Neural progenitor cell (in vitro differentiated cells): ENCODE measurements at places on chromosomes 3 and 15.

DNA sequence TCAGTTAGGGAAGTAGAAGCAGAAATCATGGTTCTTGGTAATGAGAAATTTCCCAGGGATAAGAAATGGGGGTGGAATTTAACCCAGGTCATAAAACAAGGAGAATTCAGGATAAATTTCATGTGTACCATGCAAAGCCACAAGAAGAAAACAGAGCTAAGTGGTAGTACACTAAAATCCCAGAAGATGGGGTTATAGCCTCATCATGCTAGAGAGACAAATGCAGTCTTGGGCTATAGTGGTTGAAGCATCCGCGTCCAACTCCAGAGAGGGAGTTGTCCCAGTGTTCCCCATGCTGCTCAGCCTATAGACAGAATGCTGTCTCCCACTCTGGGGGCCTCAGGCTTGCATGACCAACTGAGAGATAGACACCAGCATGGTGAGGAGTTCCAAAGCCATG lies 36.2 kb upstream of the CLRN1 start:
- peak; percentile 53 for DNase-seq

DNA sequence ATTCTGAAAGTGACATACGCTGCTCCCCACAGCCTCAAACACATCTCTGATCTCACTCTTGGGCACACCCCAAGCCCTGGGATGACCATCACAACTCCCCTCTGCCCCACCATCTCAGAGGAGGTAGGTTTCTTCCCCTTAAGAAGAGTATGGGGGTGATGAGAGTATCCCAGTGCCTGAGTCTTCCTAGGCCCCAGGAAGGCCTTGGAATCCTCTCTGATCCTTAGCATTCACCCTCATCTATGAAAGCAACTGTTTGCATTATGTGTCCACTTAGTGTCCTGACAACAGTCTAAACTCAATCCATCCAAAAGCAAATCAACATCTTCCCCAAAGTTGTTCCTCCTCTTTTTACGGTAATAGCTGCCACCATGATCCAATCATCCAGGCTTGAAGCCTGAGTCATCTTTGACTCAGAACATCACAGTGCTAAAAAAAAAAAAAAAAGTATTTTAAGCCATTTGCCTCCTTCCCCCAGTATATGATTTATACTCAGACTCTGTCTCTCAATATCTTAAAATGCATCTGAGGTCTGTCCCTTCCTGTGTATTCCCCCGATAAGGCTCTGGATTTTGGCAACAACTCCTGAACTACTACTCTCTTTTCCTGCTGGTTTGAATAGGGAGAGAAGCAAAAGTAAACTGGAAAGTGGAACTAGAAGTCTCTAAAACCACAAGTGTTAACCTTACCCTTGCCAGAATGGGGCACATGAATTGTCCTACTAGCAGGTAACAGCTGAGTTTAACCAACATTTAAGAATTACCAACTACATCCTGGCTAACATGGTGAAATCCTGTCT lies 22.5 kb downstream of the POPDC2 start:
- DNase-seq = no peak

DNA sequence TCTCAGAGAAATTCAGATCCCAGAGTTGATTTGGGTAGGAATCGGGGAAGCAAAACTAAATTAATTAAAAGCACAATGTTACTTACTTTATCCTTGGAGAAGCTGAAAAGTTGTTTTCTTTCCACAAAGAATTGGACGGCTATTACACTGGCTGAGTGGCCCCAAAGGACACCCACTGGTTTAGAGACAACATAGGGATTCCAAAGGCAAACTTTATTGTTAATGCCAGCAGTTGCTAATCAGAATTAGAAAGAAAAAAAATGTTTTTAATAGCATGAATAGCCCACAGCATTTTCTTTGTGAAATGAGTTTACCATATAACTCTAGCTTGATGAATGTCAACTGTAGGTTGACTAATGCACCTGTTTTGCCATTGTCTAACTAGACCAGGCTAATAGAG lies 51.7 kb downstream of the WDR49 start:
- DNase-seq = peak; percentile 16

DNA sequence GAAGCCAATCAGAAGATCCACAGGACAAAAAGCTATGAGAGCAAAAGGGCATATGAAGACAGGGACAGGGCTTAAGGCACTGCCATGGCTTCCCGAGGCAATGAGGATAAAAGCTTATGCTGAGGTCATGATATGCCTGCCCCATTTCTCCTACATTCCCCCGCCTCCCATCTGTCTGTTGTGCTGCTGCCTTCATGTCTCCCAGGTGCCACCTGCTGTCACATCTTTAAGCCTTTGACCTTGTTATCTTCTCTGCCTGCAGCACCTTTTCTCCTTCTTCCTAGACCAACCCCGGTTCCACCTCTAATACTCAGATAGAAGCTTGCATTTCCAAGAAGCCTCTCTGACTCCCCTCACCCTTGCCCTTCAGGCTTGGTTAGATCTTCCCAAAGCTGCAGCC lies 213.8 kb downstream of the ARRDC4 start:
- no peak for DNase-seq

- DNase-seq = no peak
These were observed 6.9 kb downstream of the NUDT16 start for GRCh38 chr3:131388490-131388799.

DNA sequence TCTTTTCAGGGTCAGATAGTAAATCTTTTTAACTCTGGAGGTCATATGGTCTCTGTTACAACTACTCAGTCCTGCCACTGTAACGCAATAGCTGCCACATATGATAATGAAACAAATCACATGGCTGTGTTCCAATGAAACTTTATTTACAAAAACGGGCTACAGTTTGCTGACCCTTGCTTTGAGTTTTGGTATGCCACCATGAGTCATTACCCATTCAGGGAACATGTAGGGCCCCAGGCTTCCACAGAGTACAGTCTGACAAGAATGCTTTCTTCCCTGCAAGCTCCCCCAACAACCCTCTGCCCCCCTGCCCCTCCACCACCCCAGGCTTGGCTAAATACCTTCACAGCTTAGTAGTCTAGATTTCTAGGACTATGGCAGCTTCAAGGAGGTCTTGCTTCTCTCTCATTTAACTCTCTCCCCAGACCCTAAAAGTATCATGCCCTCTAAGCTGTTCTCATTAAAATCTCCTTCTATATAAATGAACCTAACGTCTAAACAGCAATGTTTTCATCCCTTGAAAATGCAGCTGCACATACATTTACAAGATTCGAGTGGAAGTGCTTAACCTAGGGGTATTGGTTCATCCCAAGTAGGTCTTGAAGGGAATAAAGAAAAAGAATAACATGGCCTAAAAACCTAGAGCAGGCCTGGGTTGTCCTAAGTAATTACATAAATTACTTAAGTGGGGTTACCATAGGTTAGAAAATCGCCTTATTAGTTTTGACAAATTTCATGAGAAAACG lies 117.8 kb upstream of the PRICKLE2 start:
- peak; percentile 40 for DNase-seq

- no peak for DNase-seq
These were observed 27.6 kb upstream of the UTS2B start for GRCh38 chr3:191357909-191358308.

DNA sequence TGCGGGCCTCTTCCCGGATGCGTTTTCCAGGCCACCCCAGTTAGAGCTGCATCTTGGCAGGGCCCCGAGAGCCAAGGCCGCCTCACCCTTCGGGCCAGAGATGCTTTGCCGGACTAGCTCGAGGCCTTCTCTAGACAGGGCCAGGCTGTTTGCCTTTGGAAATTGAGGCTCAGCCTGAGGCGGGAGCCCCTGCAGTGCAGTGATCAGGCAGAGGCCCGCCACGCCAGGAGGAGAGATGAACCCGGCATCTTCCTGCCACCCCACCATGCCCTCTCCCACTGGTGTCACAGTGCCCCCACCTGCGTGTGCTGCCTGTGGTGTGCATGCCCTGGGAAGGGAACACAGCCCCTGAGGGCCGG lies 8.9 kb upstream of the ROPN1B start:
- DNase-seq = no peak

GRCh38 chr15:59349680-59350420 lies 22.8 kb downstream of the MYO1E start:
- DNase-seq = no peak

DNA sequence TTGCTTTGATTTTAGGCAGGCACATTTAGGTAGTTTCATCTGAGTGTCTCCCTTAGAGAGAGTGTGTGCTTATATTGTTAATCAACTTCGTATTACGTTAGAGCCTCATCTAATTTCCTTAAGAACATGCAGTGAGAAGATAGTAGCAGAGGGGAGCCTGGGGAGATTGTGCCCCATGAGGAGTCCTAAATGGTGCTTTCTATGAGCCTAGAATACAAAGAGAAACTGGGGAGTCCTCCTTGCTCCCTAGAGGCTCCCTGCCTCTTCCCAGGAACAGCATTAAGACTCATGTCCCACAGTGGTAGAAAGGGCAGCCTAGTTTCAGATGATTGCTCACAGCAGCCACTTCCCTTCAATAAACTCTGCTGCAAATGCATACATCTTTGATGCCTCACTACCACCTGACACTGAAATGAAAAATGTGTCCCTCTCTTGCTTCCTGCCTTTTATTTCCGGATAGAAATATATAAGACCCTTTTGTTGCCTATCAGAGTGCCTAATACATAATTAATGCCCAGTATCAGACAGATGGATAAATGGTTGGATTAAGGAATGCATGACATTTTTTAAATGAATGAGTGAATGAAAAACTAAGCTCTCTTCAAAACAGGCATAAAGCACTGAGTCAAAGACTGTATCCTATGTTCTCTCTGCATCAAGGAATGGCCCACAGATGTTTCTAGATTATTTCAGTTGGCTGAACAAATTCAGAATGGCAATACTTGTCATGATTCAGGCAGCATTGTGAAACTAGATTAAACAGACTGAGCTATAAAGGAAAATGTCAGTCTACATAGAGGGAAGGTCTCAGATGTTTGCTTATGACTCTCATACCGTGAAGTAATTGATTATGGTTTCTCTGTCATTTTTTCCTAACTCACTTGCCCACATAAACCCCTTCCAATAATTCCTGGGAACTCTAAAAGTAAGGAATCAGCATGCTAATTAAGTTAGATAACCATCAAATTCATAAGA lies 362.1 kb downstream of the LRRC3B start:
- no peak for DNase-seq

GRCh38 chr3:112056451-112056929 lies 22.0 kb downstream of the TMPRSS7 start:
- no peak for DNase-seq

DNA sequence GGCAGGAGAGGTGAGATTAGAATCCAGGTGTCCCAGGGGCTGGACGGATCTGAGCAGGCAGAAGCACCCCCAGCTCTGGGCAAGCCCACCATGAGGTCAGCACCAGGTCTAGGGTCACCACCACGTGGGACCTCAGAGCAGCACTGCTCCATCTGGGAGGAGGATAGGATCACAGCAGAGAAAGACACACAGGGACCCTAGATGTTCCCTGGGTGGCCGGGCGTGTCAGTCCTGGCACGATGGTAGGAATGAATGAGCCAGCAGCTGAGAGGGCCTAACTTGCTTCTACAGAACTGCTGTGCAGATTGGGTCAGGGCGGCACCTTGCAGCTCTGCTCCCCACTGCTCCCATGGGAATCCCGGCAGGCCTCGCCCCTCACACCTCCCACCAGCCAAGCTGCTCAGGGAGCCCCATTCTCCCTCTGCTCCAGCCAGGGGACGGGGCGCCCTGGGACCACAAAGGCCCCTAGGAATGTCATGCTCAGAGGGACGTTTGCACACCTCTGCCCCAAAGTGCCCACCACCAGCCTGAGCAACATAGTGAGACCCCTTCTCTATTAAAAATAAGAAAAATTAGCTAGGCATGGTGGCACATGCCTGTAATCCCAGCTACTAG lies 66.3 kb downstream of the ZNF445 start:
- no peak for DNase-seq

DNA sequence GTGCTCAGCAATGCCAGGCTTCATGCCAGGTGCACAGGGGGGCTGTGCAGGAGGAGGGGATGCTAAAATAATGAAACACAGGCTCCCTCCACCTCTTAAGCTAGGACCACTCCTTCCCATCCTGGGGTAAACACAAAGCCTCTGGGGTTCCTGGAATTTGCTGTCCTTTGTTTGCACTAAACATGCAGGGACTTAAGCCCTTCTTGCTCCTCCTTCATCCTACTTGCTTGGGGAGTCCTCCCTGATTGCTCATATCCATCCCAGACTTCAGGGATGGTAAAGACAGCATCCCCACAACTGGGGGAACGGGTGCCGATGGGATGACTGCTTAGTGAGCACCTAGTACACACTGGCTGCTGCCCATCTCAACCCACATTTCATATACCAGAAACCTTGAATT lies 5.1 kb downstream of the LINGO1 start:
- peak; percentile 83 for DNase-seq

GRCh38 chr3:182027366-182027765 lies 315.6 kb downstream of the SOX2 start:
- DNase-seq = no peak

DNA sequence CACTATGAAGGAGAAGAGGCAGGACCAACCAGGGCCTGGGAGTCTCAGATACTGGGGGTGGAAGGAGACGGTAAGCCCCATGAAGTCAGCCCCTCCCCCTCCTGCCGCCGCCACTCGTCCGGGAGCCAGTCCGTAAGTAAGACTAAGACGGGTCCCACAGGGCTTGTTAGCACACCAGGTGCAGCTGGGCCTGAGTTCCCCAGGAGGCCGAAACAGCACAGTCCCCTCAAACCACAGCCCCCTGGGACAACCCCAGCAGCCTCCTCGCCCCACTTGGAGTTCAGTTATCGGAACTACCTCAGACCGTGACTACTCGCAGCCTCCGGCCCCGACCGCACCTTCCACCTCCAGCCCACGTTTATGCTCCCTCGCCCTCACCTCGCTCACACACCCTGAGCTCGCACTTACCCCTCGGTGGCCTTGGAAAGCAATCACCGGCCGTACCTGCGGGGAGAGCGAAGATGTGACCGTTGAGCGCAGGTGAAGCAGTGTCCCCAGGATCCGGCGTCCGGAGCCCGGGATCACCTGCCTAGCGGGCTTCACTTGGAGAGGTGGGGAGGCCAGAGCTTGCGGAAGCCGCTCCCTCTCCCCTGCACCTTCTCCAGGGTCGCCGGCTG lies 557 bp downstream of the ELL3 start:
- DNase-seq = peak; percentile 65

DNA sequence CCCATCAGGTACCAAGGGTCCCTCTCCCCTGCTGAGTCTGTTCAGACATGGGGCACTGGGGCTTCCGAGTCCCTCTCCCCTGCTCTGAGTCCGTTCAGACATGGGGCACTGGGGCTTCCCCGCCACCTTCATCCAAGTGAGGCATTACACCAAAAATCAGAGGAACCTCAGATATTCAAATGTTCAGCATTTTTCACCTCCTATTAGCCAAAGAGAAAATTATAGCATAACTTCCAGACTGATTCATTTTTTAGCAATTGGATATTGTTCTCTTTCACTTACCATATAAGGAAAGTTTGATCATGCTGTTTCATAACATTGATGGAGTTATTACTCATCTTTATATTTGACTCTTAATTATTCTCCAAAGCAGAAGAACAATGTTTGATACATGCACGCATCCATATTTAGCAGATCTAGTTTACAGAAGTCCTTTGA lies 213.9 kb downstream of the MTHFS start:
- no peak for DNase-seq

- peak; percentile 94 for DNase-seq
These were observed 20.7 kb upstream of the FEM1B start for GRCh38 chr15:68256675-68257450.

DNA sequence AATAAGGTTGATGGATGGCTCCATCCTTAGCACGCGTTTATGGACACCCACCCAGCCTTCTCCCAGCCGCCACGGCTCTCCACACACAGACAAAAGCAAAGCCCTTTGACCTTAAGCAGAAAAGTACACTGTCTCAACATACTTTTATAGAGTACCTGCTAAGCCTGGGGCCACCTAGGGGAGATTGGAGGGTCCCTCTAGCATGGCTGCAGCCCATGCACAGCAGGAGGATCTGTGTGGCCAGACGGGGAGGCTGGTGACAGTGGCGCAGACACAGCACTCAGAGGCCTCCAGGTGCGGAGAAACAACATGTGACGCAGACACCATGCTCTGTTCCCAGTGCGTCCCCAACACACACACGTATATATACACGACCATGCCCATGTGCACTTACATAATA lies 174.9 kb downstream of the XXYLT1 start:
- DNase-seq = no peak
